ENCODE measurements at places on chromosomes 4 and X.

GRCh38 chr4:80053140-80053910 is 19.7 kb downstream of the ANTXR2 start:
- DNase-seq: no peak

- peak; percentile 33 for DNase-seq
Measured at GRCh38 chr4:75724867-75725724, 719 bp downstream of the USO1 start.

GRCh38 chr4:94714365-94715160 is 43.2 kb upstream of the BMPR1B start:
- no peak for DNase-seq

DNA sequence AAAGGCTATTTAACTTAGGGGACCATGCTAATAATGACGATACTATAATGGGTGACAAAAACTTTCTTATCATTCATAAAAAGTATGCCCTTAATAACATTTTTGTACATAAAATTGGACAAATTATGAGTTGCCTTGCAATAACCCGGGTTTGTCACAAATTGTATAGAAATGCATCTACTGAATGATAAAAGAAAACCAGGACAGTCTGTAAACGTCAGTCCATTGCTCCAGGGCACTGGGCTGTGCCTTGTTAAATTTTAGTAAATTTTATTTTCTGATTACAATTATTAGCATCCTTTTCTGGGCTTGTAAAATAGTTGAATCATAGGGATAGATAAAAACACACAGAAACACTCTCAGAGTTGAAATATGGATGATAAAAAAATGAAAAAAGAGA is 778.3 kb downstream of the RAPGEF2 start:
- DNase-seq: no peak

- DNase-seq: no peak
Measured at GRCh38 chr4:41258783-41259182, 2.1 kb downstream of the UCHL1 start.

DNA sequence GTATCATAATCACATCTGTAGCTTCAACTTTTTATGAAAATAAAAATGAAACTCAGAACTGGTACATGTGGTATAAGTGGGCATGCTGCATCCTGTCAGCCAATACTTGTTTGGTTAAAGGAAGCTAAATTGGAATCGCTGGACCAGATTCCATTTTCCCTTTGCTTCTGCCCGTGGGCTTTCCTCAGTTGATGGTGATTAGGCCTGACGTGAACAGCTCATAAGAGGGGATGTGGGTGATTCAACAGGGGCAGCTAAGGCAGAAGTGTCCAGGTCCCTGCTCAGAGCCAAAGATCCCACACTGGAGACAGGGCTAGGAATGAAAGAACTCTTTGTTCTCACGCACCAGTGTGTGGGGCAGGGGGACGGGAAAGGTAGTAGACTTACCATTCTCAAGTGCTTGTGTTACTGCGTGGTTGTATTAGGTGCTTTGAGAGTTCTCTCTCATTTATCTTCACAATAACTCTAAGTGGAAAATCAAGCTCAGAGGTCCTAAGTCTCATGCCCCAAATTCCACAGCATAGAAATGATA is 63.2 kb upstream of the GUCY1A1 start:
- DNase-seq: no peak

- no peak for DNase-seq
Measured at GRCh38 chrX:123181233-123181914, 2.7 kb upstream of the GRIA3 start.

- DNase-seq: no peak
Measured at GRCh38 chrX:19350941-19351384, 7.2 kb downstream of the PDHA1 start.

- DNase-seq: no peak
Measured at GRCh38 chr4:17058916-17059741, 160.7 kb upstream of the LDB2 start.

Data from CD8-positive, alpha-beta memory T cell (primary cell).